ENCODE measurements at places on chromosomes 2 and 18.

- DNase-seq, result peak; percentile 32
Measured at GRCh38 chr2:122451040-122451439, 695.6 kb downstream of the TSN start.

GRCh38 chr2:212249451-212249850 lies 289.2 kb downstream of the ERBB4 start:
- no peak for DNase-seq

- no peak for DNase-seq
Measured at GRCh38 chr18:68417826-68418225, 297.1 kb downstream of the TMX3 start.

DNA sequence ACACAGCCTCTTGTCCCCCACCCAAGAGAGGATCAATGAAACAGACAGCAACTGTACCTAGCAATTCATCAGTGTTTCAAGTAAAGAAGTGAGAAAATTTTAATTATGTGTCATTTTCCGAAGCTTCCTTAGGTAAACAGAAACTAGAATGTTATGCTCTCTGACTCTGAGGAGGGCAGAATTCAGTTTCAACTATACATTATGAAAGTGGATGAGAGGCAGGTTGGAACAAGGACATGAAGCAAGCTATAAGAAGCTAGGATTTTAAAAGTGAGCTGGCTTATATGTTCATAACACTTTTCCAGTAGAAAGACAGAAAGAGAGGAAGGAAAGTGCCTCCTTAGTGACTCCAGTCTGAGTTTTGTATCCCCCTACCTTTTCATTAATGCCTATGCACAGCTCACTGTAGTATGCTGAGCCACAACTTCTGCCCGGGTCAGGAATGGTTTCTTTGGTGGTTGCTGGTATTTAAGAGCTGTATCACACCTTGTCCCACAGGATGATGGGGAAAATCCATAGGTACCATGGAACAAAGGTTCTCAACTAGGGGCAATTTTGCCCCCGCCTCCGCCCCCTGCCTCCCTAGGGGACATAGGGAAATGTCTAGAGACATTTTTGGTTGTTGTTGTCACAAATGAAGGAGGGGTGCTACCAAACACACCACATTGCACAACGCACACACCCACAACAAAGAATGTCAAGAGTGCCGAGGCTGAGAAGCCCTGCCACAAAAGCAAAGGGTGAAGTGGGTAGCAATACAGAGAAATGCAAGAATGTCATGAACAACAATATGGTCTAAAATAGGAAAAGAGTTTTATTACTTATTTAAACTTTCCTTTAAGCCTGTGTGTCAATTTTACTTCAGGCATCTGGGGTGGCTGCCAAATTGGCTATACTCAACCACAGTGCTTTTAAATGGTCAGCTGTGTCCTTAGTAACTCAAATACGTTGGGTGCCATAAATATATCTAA lies 161.0 kb upstream of the ZFP36L2 start:
- DNase-seq, result no peak

- DNase-seq, result no peak
Measured at GRCh38 chr2:237190966-237191713, 105.5 kb downstream of the COPS8 start.
